Thymus (tissue), 14 donors: ENCODE measurements at places on chromosomes 12 and 14.
A peak's percentile ranks its signal among the peaks of the same experiment; 100 is the strongest.

DNA sequence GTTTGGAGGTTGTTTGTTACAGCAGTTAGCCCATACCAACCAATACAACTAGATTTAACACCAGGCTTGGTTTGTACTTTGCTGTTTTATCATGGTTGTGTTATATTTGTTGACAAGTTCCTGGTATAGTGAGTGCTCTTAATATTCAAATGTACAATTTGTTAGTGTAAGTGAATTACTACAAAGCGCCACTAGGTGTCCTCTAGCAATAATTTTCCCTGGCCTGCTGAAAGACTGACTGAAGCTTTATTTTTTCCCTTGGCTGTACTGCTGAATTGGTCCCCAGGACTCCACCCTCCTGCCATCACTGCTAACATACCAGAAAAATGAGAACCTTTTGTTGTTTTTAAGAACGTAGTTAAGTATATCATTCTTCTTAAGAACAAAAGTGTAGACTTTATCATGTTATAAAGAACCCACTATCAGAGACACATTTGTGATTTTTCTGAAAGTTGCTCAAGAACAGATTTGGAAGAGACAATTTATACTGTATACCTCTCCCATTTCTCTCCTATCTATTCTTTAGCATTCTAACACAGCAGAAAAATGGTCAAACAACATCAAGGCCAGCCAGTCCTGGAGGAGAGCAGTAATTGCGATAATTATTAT is 75.3 kb upstream of the FAR2 start:
- peak; percentile 29 for DNase-seq

GRCh38 chr12:16509411-16509810 is 96.6 kb downstream of the LMO3 start:
- no peak for DNase-seq

DNA sequence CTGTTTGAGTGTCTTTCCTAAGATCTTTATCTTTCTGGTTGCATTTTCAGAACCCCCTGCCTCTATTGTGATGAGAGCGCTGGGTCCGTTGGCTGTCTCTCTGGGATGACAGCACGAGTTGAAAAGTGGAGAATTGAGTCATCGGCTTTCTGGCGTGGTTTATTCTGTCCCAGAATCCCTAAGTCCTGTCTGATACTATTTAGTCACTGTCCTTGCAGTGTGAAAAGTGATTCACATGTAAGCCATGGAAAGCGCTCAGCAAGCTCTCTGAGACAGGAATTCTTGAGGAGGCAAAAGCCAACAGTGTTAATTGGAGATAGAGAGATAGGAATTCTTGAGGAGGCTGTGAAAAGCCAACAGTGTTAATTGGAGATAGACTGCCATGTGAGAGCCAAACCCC is 121.7 kb downstream of the CHST11 start:
- DNase-seq, result no peak

GRCh38 chr14:80784820-80785219 is 156.7 kb downstream of the CEP128 start:
- no peak for DNase-seq

DNA sequence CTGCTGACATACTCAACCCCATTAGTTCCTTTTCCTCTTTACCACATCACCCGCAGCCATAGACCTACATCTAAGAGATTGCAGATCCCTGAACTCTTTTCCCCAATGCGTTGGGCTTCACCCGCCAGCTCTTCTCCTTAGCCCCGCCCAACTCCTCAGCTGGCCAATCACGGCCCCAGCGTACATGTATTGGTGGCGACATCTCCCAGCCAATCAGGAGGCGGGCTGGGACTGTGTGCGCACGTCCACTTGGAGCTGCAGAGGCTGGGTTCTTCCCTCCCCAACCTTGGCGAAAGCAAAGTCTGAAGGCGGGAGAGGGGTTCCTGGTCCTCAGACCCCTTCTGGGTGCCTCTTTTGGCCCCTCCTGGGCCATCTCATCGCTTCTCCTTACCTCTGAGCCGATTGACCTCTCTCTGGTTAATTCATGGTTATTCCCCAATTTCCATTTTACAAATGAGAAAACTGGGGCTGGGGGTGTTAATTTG is 11.0 kb downstream of the PDE1B start:
- DNase-seq, result peak; percentile 84

DNA sequence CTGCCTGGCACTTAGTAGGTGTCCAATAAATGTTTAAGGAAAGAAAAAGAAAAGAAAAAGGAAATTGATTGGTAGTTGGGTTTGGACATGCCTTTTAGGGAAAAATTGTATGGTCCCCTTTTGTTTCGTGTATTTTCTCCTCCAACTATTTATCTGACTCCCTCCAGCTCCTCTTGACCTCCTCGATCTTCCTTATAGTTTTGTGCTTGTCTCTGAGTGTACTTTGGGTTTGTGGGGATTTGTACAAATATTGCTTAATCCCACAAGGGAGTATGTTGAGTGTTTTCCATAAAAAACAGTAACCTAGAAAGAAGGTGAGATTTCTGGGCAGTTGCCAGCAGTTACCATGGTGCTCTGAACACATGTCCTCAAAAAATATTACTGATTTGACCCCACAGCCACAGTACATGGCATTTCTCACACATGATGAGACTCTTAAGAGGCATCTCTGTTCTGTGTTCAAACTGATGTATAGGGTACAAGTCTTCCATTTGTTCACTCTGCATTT is 15.7 kb downstream of the PLEKHG7 start:
- DNase-seq, result no peak

- DNase-seq, result no peak
Measured at GRCh38 chr14:99041141-99041819, 230.7 kb downstream of the BCL11B start.

- no peak for DNase-seq
Measured at GRCh38 chr14:86022031-86022629, 492.2 kb downstream of the FLRT2 start.

DNA sequence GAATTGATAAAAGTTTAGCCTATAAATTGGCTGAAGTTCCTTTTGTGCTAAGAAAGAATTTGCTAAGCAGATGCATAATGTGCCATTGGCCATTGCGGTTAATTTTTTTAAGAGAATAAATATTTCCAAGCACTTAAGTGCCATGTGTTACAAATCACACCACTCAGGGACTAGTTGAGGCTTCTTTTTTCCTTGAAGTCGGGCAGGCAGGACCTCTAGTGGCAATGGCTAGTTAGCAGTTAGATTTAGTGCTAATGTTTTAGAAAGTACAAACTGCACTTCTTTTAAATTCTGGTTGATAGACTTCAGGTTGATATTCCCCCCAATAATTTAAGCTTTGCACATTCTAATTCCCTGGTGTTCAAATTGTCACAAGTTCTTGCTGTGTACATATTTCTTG is 294.3 kb downstream of the APAF1 start:
- no peak for DNase-seq

DNA sequence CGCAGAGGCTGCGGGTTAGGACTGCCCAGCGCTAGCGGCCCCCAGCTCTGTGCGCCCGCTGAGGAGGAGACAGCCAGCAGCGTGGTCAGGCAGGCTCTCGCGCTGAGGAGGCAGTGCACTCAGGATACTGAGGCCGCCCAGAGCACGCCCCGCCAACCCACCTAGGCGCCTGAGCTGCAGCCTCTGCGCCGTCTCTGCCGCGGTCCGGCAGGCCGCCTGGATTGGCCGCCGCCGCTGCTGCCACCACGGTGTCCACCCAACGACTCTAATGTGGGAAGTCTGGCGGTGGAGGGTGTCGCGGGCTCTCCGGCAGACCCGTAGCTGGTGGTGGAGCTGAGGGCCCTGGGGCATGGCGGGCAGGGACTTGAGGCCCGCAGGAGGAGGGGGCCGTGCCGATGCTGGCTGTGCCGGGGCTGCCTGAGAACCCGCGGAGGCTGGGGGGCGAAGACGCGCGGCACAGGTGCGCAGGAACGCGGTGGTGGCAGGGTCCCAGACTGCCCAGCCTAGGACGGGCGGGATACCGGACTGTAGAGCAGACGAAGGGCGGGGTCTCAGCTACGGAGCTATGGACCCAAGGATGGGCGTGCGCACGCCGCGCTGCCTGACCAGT is 69.9 kb downstream of the ASCL4 start:
- DNase-seq, result no peak

DNA sequence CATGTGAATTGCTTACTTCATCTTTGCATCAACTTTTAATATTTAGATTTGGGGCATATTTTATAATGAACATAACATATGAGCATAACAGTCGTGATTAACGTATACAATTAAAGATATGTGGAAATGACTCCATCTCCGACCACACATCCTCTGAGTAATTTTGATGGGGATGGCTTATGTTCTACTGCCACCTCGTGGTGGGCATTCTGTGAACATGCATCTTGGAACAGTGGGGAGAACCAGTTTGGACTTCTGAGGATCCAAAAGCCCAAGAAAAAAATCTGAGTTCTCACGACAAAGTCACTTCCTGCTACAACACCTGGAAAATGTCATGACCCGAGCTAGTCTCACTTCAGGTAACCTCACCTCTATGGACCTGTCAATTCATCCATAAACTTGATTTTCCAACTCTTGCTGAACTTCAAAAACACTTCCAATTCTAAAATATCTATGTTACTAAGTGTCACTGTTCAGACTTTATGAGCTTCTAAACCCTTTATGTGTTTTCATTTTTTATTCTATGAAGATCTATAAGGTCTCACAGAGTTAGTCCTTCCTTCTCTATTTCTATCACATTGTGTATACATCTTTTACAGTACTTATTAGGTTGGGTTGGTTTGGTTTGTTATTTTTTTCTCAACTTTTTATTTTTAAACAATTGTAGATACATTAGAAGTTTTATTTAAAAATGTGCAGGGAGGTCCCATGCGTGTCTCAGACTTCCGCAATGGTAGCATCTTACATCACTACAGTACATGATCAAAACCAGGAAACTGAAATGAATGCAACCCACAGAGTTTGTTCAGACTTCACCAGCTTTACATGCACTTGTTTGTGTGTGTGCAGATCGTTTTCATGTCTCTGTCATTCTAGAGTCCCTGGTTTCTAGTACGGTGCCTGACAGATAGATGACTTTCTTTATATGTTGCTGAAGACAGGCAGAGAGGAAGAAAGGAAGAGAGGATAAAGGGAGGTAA is 38.2 kb upstream of the STAB2 start:
- DNase-seq, result peak; percentile 61
